Testis (tissue), 5 donors: ENCODE measurements at places on chromosomes 5 and 9. TPM values are rescaled to one million over a fixed set of nuclear protein-coding genes. Genes with fewer than 3 reads are reported as not detected.

GRCh38 chr9:119004618-119004990 is 364.6 kb downstream of the BRINP1 start:
- H3K27me3 ChIP-seq: no peaks in the 10 kb centered on the region
- H3K36me3 ChIP-seq: no peaks in the 10 kb centered on the region
- H3K4me3 ChIP-seq: no peak overlapping the region
- DNase-seq: peak; percentile 70

- peak overlapping the region; percentile 29 for H3K27ac ChIP-seq
- peaks cover 5% of the 10 kb centered on the region for H3K4me1 ChIP-seq
- peak; percentile 58 for DNase-seq
- H3K36me3 ChIP-seq: no peaks in the 10 kb centered on the region
- H3K4me3 ChIP-seq: no peak overlapping the region
These were observed 36.9 kb upstream of the CDK20 start for GRCh38 chr9:88011005-88011766.

DNA sequence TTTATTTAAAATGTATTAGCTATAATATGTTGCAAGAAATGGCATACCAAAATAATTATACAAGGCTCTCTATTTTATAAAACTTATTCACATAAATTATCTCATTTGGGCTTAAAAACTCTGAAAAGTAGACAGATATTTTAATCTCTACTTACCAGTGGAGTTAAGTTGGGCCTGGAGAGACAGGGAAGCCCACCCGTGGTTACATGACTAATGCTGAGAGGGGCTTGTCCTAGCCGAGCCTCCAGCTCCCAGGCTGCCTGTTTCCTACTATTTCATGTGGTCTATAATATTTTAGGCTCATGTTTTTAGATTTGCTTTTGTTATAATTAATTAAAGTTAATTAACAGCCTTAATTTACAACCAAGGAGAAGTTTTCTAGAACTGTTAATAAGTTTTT is 20.9 kb upstream of the ASPN start:
- no peaks in the 10 kb centered on the region for H3K27me3 ChIP-seq
- no peak for DNase-seq
- H3K36me3 ChIP-seq: no peaks in the 10 kb centered on the region
- H3K27ac ChIP-seq: no peak overlapping the region
- H3K4me3 ChIP-seq: no peak overlapping the region

GRCh38 chr5:74367241-74367733 is 273.2 kb downstream of the ENC1 start:
- no peaks in the 10 kb centered on the region for H3K27me3 ChIP-seq
- H3K4me1 ChIP-seq: peaks cover 23% of the 10 kb centered on the region
- DNase-seq: no peak
- H3K4me3 ChIP-seq: no peak overlapping the region

DNA sequence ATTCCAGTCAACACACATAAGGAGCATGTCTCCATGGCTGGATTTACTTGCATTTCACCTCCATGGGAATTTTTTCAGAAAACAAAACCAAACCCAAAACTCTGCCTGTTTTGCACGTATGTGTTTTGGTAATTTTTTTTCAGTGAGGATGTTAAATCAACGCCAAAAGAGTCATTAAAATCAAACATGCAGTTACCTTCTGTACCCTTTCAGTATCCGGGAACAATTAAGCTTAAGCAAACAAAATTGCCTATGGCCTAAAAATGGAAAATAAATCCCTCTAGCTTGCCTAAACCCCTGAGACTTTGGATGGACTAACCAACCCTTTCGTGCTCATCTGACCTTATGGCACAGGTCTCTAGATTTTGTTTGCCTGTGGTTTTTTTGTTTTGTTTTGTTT is 209.2 kb upstream of the KLF4 start:
- DNase-seq: no peak
- H3K4me3 ChIP-seq: no peak overlapping the region
- no peaks in the 10 kb centered on the region for H3K36me3 ChIP-seq
- peaks cover 6% of the 10 kb centered on the region for H3K4me1 ChIP-seq
- no peaks in the 10 kb centered on the region for H3K27me3 ChIP-seq
- H3K27ac ChIP-seq: peak overlapping the region; percentile 2

The MYMK gene
- total RNA-seq: not detected
